ENCODE measurements at places on chromosomes 11 and 22.

GRCh38 chr22:39362932-39363331 is 13.1 kb downstream of the SYNGR1 start:
- DNase-seq = no peak

GRCh38 chr11:68950762-68951161 is 30.0 kb downstream of the MRGPRD start:
- no peak for DNase-seq

DNA sequence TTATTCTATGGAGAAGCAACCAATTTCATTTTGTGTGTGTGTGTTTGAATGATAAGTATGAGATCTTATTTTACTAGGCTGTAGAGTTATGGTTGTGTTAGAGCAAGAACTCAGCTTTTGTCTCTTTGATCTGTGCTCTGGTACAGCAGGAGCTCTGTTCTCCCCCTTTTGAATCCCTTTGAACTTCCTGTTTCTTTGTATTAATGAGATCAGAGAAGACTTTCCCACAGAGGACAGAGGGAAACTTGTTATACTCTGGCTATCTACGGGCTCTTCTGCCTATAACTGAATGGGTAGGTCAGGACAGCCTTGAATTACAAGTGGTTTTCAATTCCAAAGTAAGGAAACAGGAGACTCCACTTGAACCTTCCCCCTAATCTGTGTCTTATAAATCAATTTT is 1015.0 kb upstream of the RAG2 start:
- no peak for DNase-seq

GRCh38 chr11:92295175-92296137 is 70.8 kb downstream of the FAT3 start:
- DNase-seq = no peak

- DNase-seq = peak; percentile 73
These were observed 562.5 kb downstream of the MN1 start for GRCh38 chr22:27238935-27239510.

DNA sequence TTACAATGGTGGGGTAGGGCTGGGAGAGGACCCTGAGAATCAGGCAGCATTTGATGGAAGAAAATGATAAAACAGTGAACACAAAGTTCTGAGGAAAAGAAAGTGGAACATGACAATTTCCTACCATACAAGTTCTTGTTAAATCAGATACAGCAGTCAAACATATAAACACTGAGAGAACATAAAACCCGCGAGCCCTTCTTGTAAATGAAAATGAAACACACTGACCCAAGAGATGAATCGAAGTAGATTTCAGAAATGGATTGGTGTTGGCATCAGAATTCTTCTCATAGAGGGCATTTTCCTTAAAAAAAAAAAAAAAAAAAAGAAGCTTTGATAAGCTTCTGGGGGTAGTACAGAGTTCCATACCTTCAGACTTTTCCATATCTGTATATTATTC is 134.7 kb upstream of the TMEM45B start:
- DNase-seq = no peak

DNA sequence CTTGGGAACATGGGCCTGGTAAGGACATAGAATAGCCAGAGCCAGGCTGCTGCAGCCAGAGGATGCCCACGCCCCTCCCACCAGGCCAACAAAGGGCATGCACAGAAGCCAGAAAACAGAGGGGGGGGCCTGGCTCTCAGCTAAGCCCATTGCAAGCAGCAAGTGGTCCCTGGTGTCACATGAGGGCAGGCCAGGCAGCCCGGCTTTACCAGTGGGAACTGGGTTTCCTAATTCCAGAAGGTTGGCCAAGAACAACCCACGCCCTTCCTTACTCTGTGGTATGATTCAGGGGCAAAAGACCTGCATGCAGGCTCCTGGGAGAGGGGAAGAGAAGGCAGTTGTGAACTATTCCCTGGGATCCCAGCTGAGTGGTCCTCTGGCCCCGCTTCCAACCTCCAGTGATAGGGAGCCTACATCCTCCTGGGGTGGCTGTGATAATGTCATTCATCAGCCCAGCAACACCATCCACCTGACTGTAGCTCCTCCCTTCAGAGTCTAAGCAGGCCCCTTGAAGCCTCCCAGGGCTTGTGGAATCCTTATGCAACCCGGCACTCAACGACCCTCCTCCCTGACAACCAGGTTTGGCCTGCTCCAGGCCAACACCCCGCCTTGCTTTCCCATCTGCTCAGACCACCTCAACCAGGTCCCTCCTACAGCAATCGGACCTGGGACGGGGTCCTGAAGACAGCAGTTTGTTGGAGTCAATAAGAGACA is 62.1 kb upstream of the LMO1 start:
- no peak for DNase-seq

DNA sequence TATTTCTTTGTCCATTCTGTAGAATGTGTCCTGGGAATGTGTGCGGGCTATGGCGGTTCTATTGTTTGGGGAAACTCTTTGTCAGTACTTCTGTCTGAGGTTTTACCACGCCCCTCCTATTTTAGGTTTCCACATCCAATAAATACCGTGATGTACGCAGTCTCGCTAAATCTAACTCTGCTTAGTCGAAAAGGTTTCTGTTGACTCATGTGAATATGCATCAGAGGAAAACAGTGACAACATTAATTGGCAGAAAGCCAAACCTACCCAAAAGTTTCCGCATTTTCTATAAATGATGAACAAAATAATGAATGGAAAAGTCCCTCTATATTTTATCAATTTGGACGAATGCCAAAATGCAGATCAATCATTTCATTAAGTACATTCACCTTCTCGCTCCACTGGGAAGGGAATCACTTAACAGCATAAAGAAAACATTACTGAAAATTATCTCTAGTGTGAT is 143.4 kb downstream of the MAML2 start:
- DNase-seq = no peak

GRCh38 chr11:68497761-68498160 is 37.2 kb downstream of the PPP6R3 start:
- no peak for DNase-seq
